ENCODE measurements at places on chromosomes 7 and 10.

DNA sequence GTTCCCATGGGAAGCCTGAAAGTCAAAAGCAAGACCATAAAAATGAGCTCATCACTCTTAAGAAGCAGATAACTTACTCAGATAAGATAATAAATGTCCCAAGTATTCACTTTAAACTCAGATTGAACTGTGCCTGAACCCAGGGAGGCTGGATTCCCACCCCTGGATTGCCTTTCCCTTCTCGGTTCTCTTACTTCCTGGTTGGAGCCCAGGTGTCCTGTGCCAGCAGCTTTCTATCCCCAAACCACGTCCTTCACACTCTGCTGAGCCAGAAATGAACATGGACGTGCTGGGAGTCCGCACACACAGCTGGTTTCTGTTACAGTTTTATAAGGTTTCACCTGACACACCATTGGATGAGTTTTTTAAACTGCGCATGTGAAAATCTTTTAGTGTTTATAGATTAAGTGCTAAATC is 636.2 kb upstream of the IGFBP3 start:
- DNase-seq, result no peak

DNA sequence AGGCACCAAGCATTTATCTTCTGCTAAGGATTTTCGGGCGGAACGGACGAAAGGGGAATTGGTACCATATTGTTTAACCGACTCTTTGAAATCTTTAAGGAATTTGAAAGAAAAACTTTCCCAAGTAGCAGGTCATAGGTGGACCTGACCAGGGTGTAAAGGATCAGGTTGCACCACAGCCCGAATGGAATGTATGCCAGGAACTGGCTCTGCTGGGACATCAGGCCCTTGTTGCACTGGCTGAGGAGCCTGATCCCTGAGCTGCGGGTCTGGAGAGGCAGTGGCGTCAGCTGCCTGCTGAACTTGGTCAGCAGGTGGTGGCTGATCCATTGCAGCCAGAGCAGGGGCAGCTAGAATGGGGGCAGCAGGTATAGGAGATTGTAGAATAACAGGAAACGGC is 41.4 kb upstream of the AKR1C2 start:
- no peak for DNase-seq

DNA sequence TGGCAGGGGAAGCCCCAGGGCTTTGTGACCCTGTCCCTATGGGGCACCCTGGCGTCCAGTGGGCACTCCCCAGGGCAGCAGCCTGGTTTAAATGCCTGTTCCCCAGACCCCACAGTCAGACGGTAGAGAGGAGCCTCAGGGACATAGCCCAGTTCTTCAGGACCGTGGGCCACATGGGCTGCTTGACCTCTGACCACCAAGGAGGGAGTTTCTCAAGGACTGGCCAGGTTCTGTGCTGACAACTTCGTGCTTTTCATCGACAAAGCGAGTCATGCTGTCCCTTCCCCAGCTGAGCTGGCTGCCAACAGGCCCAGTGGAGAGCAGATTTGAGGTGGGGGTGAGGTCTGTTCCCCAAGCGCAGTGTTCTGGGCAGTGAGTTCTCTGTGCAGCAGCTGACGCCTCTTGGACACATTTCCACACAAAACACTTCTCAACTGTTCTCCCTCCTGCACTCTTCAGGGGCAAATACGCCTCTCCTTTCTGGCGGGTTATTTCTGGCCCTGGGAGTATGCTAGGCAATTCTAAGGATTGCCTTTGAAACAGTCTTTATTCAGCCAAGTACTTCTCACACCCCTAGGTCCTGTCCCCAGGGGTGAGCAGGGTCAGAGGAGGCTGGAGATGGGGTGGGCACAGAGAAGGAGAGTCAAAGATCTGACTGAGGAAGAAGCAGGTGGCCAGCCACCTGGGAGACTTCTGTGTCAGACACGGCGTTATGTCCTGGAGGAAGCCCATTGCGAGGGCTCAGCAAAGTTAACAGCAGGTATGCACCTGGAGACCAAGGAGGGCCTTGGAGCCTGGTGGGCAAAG is 57.3 kb upstream of the CAMK2B start:
- DNase-seq, result no peak

DNA sequence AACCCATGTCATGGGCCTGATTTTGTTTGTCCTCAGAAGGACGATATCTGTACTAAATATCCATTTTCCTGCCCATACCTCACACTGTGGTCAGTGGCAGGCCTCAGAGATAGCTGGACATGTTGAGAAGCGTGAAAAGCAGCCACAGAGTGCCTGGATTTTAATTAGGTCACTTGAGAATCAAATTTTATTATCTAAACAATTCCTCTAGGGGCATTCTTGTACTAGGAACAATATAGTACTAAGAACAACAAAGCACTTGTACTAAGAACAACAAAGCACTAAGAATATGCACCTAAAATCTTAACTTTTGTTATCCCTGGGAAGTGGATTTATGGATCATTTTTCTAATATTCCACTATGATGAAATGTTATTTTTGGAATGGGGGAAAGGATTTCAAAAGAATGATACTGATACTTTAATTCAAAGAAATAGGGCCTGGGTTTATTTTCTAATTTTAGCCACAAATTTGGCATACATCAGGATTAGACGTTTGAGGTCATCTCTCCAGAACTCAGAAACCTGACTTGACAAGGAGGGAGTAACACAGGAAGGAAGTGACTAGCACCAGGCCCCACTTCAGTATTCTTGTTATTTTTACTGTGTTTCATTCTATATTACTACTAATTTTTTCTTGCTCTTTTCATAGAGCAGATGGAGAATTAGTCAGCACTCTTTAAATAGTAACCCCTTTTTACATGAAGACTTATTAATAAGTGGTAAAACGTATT is 112.2 kb downstream of the EXOC4 start:
- DNase-seq, result no peak

DNA sequence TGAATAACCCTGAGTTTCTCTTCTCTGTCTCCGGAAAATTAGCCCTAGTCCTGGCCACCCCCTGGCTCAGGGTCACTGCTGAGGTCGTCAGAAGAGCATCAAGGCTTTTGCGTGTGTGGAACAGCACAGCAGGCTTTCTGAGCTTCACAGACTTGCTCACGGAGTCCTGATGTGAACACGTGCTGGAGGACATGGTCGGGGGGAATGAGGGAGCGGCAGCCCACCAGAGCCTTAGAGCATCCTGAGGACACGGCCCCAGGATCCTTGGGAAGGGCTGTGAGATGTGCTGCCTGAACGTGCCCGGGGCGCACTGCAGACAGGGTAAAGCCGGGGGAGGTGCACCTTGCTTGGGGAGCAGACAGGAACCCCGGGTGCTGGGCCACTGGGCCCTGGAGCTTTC is 28.8 kb downstream of the TMEM120A start:
- DNase-seq, result no peak

- DNase-seq, result no peak
These were observed 81.7 kb downstream of the NKX6-2 start for GRCh38 chr10:132704008-132704814.

DNA sequence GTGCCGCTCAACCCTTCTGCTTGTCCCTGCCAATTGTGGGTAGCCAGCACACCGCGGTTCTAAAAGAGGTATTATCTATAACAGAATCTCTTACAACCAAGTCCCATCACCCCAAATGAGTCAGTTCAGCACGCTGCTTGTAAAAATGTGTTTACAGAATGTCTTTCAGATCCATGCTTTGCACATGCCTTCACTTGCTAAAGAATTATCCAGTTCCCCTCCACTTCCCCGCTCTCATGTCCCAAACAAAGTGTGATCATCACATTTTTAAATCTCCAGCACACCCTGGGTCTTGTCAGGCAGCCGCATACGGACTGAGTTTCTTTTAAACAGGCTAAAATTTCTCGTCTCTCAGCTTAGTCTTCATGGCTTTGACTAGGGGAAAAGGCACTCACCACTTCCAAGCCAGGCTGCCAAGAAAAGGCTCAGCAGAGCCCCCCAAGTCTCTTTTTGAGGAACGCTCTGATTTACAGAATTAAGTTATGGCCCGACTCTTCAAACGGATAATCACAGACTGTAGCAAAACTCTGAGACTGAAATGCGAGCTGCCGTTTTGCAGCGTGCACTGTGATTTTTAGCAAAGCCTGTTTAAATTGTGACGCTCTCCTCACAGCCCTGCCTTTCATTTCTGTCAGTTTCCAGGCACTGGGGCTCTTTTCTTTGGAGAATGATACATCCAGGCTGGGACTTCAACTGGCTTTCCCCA is 29.8 kb upstream of the FGFR2 start:
- DNase-seq, result no peak

DNA sequence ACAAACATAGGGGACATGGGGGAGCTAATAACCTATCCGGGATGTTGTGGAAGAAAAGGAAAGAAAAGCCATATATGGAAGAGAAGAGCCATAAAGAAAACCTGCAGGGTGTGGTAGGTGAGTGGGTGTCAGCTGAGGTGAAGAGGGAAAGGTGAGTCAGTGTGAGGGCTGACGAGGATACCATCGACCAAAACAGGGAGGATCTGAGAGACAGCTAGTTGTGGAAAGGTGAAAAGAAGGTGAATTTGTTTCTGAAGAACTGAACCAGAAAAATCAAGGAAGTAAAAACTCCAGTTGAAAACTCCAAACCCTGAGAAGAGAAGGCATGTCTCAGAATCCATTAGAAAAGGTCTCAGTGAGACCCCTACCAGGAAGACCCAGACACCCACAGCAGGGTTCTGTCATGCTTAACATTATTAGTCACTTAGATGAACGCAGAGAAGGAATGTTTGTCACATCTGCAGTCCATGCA is 4.1 kb downstream of the BLNK start:
- no peak for DNase-seq

DNA sequence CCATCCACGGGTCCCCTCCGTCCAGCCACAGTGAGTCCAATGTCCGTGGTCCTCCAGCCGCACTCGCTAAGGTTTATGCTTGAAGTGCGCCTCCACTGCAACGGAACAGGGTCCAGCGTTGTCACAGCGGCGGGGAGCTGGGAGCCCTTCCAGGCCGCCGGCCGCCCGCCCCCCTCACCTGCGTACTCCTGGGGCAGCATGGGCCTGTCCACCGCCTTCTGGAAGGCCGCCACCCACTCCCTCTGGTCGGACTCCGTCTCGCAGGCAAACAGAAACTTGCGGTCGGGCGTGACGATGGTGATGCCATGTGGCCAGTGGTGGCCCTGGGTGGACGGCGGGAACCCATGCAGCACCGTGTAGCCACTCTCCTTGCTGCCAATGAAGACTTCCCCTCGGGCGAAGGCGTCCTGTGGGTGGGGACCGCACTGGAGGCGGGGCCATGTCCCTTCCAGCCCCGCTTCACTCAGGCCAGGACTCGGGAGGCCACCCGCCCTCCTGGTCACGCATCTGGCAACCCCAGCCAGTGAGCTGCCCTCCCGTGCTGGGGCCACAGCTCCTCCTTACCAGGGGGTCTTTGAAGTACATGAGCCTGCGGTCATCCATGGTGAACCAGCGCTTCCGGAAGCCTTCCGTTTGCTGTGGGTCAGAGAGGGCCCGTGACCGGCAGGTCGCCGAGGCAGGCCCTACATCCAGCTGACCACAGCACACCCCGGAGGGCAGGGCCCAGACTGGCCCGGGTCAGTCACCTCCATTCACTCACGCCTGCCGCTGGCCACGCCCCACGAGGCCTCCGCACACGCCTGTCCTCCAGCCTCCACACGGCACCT is 22.7 kb downstream of the GET4 start:
- no peak for DNase-seq

DNA sequence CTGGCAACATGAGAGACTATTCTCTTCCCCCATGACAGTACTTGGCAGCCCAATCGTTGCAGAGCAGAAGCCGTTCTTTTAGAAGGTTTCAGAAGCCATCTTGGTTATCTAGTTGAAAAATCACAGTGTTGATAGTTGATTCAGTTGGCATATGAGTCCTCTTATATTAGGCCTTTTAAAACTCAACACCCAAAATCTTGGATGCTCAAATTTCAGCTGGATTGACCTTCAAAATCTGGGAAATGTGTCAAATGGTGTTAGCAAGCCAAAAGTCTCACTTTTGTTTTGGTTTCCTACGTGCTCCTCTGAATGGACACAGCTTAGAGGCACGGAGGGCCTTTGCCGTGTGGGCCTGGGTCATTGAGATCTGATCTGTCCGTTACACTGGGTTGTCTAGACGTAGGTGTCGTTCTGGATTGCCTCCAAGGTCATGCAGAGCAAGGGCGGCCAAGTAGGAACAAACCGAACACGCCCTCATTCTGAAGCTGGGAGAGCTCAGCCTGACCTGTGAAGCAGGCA is 59.3 kb upstream of the BMPER start:
- no peak for DNase-seq

DNA sequence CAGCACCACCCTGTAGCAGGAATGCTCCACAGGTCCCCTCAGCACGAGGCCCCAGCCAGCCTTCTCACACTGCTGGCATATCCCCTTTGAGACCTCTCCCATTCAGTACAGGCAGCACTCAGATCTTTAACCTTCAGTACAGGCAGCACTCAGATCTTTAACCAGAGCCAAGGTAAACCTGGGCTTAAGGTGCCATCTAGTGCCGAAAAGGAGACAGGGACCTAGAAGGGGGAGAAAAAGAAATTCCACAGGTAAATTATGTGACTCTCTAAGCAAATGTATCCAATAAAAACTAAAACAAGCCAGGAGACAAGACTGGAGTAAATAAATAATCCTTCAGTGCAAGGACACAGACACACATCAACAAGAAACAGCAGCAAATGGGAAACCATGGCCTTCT is 358.6 kb downstream of the PTPRN2 start:
- DNase-seq, result no peak

GRCh38 chr10:16363741-16364140 is 73.1 kb upstream of the PTER start:
- no peak for DNase-seq

DNA sequence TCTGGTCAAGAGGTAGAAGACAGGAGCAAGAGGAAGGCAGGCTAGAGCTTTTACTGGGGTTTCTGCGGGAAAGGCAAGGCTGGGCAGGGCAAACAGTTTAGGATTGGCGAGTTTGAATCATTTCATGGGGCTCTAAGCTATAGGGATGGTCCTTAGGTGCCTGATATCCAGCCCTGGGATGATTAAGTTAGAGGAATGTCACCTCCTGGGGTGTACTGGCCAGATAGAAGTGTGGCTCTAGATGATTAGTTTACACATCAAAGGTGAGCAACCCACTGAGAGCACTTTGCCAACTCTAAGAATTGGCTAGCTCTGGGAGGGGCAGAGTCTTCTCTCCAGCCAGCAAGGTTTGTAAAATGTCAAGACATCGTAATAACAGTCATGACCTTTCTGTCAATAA is 52.4 kb downstream of the ZNF365 start:
- DNase-seq, result no peak

DNA sequence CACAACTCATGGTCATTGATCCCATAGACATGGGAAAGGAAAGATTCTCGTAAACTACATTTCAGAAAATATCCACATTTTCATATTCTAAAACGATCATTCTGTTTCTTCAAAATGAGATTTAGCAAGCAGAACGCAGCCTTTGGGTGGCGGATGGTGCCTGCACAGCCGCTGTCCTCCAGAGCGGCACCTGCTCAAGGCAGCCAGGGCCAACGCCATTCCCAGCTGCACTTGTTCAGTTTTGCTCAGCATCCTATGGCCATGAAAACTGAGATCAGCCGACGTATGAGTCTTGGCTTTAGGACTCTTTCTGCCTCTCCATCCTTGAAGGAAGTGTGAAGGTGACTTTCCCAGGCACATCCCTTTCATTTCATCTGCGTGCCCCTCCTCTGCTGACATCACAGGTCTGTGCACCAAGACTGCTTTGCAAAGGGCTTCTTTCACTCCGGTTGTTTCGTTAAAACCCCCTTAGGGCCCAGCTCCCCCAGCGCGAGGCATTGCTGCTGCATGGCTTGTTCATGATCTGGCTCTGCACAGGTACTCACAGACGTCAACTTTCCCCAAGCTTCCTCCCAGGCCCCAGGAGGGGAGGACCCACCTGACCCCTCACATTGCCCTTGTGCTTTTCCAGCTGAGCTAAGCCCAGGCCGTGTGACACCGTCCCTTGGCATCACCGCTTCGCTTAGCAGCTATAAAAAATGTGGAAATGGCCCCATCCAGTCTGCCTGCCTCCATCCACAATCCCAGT is 37.2 kb downstream of the TCERG1L start:
- DNase-seq, result no peak
